Activated CD4-positive, alpha-beta T cell treated with anti-CD3 and anti-CD28 coated beads for 24 hours (primary cell): ENCODE measurements at places on chromosomes 16 and 17.

GRCh38 chr16:15639061-15639568, 3.8 kb downstream of the MARF1 start:
- no peak for DNase-seq

DNA sequence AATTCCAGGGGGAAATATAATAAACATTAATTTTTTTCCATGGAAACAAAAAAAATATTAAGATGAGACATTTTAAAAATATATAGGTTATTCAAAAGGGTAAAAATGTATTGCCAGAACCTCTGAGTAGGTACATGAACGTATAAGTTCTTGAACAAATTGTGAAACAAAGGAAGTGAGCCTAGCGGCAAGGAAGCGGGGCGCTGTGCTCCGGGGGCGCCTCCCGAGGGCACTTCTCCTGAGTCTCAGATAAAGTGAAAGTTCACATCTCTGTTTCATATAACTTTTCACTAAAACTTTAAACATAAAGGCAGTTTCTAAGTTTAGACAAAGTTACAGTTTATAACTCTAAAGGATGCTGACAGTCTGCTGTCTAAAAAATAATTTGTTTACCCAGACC, 52.3 kb downstream of the TNRC6C start:
- no peak for DNase-seq

GRCh38 chr16:28494121-28494851, at the start of gene APOBR:
Gene APOBR, plus strand, starts transcription at chr16:28494643. Its CDS starts 39 bp downstream, at chr16:28494682.
- peak; percentile 75 for DNase-seq

DNA sequence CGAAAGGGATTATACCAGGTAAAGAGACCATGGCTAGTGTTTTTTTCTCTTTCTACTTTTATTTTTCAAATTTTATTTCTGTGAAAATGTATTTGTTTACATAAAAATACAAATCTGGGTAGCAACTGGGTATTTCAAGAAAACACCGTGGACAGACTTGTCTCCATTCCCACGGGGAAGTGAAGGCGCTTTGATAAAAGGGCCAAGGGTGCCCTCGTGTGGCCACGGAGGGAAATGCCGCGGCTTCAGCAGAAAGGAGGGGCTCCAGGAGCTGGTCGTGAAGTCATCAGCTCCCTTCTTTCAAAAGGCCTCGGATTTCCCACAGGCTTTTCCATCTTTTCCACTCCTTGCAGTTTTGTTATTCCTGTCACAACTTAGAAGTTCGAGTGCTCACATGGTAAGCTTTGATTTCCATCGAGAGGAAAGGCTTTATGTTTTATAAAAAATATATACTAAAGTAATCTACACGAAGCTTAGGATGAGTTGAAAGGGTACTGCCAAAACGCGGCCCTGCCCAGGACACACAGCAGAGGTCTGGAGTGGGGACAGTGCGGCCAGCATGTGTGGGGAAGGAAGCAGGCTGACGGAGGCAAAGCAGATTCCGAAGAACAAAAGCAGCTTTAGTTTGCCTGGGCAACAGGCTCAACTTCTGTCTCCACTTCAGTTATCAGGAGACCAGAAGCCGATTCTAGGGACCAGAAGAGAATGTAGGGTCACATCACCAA, 15.3 kb upstream of the MNT start:
- DNase-seq: peak; percentile 84

GRCh38 chr17:49926886-49927285, 42.1 kb upstream of the DLX4 start:
- no peak for DNase-seq

- no peak for DNase-seq
Observed at GRCh38 chr16:88558457-88559442, 11.5 kb upstream of the ZC3H18 start.

DNA sequence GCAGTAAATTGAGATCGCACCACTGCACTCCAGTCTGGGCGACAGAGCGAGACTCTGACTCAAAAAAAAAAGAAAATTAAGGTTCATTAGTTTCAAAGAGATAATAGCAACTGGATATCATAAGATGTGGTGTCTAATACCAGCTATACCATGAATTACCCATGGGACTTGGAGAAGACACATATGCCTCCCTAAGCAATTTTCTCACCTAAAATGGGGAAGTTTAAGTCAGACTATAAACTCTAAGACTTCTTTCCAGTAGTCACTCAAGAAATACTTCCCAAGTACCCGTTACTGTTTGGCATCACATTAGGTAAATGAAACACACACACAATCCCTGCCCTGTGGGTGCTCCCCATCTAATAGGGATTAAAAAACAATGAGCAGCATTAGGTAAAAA, 22.6 kb downstream of the SMURF2 start:
- DNase-seq: no peak

GRCh38 chr17:52546990-52547389, 388.5 kb upstream of the CA10 start:
- DNase-seq: no peak

- no peak for DNase-seq
Observed at GRCh38 chr16:47599512-47599911, 138.4 kb downstream of the PHKB start.

DNA sequence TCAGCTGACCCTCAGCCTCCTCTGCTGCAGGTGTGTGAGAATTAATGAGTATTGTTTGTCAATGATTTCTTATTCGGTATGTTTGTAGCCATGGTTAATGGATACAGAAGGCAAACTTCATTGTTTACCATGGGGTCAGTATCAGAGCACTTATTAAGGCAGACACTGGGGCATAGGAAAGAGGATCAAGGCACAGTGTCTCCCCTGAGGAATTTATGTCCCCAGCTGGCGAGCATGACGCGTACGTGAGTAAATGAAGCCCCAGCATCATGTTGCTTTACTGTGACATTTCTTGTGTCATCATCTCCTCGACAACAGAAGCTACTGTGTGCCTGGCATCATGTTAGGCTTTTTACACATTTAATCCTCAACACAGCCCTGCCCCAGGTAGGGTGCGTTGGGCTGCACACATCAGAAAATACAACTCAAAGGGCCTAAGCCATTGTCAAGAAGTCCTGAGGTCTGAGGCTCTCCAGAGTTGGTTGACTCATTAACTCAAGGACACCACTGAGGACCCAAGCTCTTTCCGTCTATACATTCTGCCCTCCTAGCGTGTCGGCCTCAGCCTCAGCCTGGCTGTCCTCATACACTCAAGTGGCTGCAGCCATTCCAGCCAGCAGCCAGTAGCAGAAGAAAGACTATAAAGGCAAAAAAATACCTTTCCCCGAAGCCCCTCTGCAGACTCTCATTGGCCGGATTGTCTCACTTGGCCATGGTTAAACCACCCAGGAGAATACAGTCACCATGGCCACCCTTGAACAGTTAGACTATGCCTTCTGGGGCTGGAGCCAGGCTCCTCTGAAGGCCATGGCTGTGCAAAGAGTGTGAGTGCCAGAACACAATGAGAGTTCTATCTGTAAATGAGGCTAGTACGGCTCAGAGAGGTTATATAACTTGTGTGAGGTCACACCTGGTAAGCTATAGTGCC, 13.9 kb upstream of the ZCCHC14 start:
- no peak for DNase-seq

DNA sequence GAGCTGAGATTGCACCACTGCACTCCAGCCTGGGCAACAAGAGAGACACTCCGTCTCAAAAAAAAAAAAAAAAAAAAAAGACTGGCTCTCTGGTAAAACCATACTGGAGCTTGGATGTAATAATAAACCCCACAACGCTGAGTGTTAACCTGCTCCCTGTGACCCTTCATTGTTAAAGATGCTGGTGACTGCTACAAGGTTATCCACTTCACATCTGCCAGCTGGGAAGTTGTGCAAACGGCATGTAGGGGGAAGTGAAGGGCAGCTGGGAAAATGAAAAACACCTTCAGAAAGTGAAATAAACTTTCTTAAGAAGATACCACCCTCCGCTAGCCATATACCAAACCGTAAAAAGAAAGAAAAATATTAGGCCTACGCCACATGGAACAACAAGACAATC, 131.0 kb upstream of the NUDT7 start:
- DNase-seq: no peak

GRCh38 chr17:57671667-57672632, 73.1 kb downstream of the CCDC182 start:
- peak; percentile 47 for DNase-seq

GRCh38 chr16:88045820-88046303, 94.6 kb downstream of the BANP start:
- DNase-seq: no peak

DNA sequence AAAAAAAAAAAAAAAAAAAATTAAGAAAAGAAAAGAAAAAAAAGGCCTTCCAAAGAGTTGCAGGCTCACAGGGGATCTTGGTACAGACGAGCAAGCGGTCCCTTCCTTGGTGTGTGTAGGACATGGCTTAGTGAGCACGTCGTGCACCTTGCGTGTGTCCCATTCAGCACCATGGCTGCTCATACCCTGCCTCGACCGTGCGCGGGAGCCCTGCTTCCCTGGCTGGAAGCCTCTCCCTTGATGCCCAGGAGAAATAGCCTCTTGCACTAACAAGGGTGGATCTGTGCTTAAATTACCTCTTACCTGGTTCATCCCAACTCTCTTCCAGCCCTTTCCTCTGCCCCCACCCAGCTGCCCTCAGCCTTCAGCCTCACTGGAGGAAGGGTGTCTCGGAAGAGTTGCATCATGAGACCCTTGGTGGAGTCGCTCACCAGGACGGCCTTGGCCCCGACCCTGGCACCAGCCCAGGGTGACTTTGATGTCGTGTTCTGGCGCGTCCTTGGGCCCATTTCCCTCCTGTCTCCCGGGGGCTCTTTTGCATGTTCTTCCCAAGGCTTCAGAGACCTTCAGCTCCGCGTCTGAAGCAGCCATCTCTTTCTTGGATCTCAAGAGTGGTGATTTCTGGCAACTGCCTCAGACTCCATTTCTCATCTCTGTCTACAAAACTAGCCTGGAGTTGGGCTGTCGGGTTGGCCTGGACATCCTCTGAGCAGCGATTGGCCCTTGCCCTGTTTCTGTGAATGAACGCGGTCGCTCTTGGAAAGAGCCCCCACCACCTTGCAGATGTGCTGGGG, 127.2 kb downstream of the CMIP start:
- DNase-seq: no peak

DNA sequence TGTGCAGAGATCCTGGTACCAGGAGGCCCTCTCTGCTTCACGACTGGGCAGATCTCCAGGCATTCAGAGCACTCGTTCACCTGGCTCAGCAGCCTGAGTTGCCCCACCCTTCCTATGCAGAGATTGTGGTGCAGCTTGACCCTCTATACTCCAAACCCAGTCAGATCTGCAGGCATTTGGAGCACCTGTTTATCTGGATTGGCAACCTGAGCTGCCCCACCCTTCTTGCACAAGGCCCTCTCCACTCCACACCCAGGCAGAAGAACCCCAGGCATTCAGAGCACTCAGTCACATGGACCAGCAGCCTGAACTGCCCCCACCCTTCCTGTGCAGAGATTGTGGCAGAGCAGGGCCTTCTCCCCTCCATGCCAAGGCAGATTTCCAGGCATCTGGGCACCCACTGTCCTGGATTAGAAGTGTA, 88.4 kb upstream of the CDH5 start:
- DNase-seq: no peak

GRCh38 chr17:36975922-36976515, 27.3 kb downstream of the AATF start:
- no peak for DNase-seq

GRCh38 chr16:67349172-67349571, 22.6 kb downstream of the LRRC36 start:
- no peak for DNase-seq

DNA sequence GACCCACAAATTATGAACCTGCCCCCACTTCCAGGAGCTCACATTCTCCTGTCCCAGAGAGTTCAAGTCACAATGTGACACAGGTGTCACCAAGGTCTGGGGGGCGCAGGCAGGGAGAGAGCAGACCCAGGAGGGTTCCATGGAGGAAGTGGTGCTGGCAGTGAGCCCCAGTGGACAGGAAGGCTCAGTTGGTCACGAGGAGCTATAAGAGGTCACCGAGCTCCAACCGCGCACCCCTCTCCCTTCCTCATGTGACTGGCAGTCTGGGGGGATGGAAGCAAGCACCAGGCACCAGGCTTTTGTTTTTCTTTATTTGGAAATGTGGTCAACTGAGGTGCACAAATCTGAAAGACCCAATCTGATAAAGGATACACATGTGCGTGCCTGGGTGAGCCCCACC, 2.5 kb downstream of the ITGAD start:
- DNase-seq: no peak

GRCh38 chr17:82799591-82799990, 40.2 kb downstream of the ZNF750 start:
- DNase-seq: no peak

DNA sequence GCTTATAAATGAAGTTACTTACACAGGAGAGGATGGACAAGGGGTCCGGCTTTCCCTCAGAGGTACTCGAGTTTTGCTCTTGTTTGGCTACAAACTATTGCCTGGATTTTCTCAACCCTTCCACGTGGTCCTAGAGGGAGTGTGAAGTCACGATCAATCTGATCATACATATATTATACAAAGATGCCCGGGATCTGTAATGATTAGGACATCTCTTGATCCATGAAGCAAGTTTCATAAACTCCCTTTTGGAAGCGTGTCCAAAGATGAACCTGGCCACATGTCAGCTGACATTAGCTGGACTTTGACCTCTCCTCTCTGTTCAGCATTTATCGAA, 2.3 kb upstream of the CDH11 start:
- no peak for DNase-seq

GRCh38 chr17:79646721-79647455, 36.0 kb upstream of the RBFOX3 start:
- DNase-seq: no peak

DNA sequence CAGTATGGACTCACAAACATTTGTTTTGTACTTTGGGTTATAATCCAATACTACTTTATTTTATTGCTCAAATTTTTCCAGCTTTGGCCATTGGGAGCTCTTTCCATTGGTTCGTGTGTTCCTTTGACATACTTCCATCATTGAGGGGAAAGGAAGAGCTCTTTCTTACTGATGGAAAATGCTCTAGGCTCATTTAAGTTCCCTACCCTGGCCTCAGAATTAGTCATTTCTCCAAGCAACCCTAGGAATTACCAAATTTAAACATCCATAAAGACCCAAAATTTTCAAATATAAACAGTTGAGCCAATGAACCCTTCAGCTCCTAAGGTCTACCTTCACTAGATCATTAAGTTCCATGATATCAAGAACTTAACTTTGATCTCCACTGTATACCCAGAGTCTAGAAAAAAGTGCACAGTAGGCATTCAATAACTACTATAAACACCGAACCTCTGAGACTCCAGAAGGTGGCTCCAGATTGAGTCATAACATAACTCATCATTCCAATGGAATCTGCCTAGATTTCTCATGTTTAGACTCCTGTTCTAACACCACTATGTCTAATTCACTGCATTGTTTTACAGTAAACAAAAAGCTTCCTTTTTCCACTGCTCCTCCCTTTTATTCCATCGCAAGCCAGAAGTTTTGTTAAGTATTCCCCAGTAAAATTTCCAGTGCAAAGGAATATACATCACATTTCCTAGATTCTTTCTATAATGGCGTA, 39.0 kb downstream of the SMURF2 start:
- no peak for DNase-seq

DNA sequence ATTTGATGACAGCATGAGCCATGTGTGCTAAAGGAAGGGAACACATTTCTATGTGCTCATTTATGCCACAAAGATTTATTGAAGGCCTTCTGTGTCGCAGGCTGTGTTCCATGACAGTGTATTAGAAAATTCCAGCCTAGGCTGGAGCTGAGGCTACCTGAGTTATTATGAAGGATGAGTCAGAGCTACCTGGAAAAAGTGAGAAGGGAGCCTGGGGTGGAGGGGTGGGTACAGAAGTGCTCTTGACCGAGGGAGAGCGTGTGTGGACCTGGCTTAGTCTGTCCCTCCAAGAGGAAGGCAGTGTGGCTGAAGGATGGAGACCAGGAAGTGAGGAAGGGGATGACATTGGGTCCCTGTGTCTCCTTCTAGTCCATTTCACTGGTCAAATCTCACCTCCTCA, 98.3 kb downstream of the N4BP1 start:
- no peak for DNase-seq
